ENCODE measurements at places on chromosomes 11 and 22.
A peak's percentile ranks its signal among the peaks of the same experiment; 100 is the strongest.

- no peak for DNase-seq
Measured at GRCh38 chr11:66454828-66455227, 11.9 kb upstream of the PELI3 start.

DNA sequence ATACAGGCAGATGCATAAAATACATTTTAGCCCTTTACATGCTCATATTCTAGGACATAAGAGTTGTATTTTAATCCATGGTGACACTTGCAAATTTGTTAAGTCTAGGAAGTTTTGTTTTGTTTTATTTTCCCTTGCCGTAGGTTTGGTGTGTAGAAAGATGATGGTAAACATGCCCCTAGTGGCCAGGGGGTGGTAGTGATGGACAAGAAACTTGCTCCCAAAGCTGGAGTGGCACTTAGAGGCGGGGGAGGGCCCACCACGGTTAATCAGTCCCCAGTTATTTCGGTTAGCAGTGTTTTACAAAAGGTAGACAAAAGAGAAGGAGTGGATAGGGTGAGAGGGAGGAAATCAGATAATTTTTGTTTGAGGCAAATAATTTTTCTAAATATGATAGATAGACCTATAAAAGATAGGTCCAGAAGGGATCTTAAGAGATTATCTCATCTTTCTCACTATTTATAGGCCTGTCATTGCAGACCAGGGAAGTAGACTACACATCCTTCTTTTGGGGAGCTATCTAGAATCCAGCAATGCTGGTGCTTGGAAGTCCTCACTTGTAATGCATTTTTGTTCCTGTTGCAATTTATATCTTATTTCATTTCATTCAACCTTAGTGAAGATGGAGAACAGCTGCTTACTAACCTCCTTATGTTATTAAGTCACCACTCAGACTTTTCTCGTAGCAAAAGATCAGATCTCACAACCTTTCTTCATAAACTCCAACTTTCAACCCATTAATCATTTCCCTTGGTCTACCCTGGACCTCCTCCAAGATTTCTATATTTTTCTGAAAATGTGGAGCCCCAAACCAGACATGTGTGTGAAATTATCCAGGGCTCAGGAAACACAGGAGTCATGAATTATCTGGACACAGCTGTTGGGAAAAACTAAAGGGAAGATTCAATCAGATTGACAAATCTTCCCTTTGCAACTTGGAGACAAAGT, 5.9 kb upstream of the BDNF start:
- peak; percentile 51 for DNase-seq

- DNase-seq: no peak
Measured at GRCh38 chr11:369336-370018, at the start of gene B4GALNT4. TSS of gene B4GALNT4 (plus strand) at chr11:369499. CDS start at chr11:369804, 305 bp downstream.

- DNase-seq: no peak
Measured at GRCh38 chr11:76623171-76623883, 47.2 kb downstream of the LRRC32 start.

- DNase-seq: no peak
Measured at GRCh38 chr11:99584830-99585229, 564.1 kb downstream of the CNTN5 start.

GRCh38 chr11:125517116-125517770, 21.2 kb upstream of the FEZ1 start:
- DNase-seq: no peak

DNA sequence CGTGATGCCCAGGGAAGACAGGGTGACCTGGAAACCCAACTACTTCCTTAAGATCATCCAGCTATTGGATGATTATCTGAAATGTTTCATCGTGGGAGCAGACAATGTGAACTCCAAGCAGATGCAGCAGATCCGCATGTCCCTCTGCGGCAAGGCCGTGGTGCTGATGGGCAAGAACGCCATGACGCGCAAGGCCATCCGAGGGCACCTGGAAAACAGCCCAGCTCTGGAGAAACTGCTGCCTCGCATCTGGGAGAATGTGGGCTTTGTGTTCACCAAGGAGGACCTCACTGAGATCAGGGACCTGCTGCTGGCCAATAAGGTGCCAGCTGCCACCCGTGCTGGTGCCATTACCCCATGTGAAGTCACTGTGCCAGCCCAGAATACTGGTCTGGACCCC, 43.5 kb upstream of the DAGLA start:
- no peak for DNase-seq

DNA sequence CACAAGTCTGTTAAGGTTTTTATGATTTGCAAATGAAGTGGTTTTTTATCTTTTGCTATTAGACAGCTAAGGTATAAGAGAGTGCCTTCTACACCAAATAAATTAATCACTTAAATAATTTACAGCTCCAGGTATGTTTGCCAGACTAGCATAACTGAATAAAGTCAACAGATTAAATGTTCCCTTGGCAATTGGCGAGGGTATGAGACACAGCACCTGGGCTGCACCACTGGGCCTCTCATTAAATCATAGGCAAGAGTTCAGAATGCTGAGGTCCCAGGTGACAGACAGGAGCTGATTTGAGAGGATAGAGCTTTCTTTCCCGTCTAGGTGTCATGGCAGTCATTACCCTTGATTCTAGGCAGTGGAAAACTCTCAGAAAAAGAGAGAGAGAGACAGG, 62.6 kb upstream of the WT1 start:
- no peak for DNase-seq

DNA sequence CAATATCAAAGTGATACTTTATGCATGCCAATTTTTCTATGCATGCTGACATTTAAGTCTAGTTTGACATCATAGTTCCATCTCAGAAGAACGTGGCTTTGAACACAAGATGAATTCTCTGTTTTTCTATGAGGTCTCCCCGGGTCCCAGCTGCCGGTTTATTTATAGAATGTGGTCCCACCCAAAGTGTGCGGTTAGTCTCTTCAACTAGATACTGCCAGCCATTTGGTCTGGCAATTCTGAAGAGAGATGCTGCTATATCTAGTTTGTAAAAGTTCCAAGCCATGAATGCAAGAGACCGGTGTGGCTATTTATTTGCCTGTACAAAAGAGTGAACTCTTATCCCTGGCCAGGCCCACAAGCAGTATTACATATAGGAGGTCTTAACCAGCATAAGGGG, 9.2 kb downstream of the OR5A2 start:
- peak; percentile 9 for DNase-seq

GRCh38 chr11:67301951-67302516, 1.3 kb upstream of the SSH3 start:
- DNase-seq: no peak

DNA sequence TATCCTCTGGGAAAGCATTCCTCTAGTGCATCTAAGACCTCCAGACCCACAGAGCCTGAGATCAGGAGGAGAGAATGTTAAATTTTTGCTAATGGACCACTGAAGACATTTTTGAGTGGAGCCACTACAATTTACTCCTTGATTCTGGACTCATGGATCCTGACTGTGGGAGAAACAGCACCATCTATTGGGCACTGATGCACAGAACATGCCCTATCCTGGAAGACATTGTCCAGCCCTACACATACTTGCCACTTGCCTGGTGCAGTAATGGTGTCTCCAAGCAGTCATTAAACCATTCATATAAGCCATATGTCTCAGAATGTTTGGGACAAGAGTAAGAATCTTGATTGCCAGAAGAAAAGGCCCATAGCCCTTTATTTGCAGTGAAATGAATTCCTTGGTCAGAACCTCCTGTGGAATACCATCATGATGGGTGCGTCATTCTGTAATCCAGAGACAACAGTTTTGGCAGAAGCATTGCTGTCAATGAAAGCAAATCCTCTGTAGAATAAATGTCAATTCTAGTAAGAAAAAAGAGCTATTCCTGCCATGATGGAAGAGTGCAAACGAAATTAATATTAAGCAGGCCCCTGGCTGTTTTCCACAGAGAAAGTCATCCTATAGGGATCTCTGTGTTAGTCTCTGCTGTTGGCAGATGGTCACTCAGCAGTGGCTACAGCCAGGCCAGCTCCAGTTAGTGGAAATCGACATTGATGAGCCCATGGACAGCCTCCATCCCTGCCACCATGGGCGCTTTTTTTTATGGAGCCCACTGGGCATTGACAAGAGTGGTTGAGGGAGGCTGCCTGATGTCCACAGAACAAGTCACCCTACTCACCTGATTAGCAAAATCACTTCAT, 43.5 kb downstream of the GGTLC2 start:
- DNase-seq: peak; percentile 38

DNA sequence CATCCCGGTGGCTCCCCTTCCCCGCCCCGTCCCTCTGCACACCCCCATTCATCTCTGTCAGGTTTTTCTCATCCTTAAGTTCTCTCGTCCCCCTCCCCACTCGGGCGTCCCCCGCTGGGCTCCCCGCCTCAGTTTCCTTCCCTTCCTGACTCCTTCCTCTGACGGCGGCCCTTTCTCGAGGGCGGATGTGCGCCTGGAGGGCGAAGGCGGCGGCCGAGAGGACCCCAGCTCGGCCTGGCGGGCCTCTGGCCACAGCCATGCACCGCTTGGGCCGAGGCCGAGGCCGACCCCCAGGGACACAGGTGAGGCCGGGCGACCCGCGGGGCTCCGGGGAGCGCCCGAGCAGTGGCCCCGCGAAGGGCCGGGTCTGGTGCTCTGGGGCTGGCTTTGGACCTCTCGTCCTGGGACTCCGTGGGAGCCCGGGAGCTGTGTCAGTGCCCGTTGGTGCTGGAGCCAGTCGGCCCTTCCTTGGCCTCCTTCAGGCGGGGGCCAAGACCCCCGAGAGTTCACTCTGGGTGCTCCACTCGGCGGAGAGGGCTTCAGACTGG, 2.9 kb downstream of the PHLDB1 start:
- no peak for DNase-seq

- peak; percentile 21 for DNase-seq
Measured at GRCh38 chr11:132402071-132402684, 1031.8 kb downstream of the NTM start.

DNA sequence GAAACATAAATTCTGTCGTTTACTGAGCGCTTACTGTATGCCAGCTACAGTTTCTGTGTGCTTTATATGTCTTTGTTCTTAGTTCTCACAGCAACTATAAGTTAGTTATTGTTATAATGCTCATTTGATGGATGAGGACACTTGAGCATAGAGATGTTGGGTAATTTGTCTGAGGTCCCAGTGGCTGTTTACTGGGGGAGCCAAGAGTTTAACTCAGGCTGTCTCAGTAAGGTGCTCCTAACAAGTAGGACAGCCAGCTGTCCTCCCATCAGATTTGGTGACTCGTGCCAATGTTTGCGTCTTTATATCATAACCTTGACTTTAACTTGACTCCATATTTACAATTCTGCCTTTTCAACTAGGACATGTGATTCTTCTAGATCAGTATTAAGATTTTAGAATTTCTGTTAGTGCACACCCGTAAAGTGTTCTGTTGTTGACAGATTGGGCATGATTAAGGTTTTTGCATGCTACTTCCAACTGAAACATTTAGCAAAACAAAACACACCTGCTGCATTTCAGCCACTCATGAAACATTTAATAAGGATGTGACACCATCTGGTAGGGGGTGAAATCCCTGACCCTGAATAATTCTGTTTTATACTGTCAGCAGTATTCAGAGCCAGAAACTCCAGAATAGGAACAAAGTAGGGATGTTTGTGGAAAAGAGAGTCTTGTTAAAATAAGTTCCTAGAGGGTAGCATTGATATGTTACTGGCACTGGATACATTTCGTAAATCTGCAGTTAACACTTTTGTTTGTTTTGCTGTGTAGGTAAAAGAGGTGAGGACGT, 1.9 kb downstream of the REXO2 start:
- peak; percentile 30 for DNase-seq

DNA sequence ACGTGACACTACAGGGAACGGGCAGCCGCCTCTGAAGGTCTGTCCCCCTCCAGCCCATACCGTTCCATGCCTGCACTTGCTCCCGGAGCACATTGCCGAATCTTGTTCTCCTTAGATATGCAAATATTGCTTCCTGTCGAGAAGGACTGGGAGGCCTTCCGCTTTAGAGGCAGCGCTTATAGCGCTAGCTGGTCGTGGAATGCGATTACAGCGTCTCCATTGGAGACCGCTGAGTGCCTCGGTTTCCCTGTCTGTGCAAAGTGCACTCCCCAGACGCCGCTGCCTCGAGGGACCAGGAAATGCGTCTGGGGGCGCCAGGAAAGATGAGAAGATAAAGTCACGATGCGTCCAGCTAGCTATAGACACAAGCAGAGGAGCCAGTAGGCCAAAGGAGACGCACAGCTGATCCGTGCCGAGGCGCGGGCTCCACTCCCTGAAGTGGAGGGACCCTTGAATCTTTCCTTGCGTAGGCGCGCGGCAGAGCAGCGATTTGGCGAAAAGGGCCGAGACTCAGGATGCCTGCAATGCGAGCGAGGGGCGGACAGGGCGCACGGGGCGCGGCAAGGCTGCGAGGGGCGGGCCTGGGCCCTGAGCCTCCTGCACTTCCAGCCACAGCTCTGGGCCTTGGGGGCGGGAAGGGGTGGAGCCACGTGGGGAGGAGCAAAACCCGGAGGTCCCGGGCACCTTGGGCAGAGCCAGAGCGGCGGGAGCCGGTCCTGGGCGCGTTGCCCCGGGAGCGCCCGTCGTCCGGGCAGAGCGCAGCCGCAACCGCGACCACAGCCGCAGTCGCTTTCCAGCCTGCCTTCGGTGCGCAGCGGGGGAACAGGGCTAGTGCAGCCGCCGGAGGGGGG, at the start of gene RASSF10:
Gene RASSF10, plus strand, starts transcription at position 692 of the 851 bp plus-strand sequence. CDS start 261 bp downstream, outside the sequence.
- DNase-seq: no peak

DNA sequence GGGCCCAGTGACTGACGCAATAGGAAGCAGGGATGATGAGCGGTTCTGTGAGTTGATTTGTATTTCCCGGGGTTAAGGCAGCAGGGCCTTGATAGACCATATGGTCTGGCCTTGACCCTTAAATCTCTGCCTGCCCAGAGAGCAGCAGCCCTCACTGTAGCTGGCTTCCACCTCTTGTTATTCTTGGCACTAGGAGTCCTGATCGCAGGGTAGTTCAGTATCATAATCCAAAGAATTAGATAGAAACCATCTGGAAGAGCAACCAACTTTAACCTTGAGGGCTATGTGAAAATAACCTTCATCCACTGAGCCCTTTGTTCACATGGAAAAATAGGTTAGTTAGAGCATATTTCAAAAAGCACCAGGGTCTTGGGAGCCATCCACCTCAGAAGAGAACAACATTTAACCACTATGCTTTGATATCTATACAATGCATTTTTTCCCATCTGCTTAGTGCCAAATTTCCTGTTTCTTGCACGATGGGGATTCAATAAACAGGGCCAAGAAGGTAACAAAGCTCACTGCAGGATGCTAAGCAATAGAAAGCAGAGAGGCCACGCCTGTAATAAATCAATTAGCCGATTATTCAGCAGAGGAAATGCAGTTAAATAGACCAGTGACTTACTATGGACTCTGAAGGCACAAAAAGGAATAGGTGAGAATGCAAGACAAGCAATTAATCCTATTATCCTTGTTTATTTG, 761.3 kb downstream of the OPCML start:
- no peak for DNase-seq

DNA sequence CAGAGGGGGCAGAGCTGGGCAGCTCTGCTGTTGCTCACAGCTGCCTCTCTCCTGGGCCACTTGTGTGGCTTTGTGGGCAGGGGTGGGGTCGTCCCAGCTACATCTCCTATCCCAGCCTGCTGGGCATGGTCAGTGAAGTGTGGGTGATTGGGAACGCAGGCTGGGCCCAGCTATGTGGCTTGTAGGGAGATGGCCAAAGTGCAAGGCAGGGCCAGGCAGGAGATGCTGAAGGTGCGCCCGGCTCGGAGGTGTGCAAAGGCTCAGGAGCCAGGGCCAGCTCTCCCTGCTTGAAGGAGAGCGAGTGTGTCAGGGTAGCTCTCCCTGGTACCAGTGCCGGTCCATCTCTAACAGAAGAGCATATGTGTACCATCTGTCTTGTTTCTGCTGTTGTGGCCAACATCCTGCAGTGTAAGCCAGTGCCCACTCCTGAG, 8.4 kb upstream of the RANBP1 start:
- DNase-seq: no peak

- peak; percentile 90 for DNase-seq
Measured at GRCh38 chr22:48832592-48832991, 995.1 kb downstream of the BRD1 start.
